Activated CD4-positive, CD25-positive, alpha-beta regulatory T cell treated with anti-CD3 and anti-CD28 coated beads, Interleukin-2, amount 50 U/mL, for 16 hours (primary cell): ENCODE measurements at places on chromosomes 4 and X.

GRCh38 chr4:165458471-165458870 lies 79.7 kb downstream of the CPE start:
- no peak for DNase-seq

DNA sequence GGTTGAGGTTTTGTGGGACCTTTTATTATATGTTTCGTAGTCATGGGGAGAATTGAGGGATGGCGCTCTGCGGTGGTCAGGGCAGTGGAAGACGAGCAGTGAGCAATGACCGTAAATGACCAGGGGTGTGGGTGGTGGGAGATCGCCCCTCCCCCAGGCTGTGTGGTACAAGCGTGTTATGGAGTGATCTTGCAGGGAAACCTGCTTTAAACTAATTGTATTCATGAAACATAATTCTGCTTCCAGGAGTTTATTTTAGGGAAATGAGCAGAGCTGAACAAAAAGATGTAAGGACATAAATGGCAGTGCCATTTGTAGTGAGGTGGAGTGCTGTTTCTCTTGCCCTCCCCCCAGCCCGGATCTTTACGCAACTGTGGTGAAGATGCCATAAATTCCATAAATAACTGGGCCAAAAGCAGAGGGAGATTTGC lies 20.2 kb downstream of the GYG2 start:
- DNase-seq: no peak

DNA sequence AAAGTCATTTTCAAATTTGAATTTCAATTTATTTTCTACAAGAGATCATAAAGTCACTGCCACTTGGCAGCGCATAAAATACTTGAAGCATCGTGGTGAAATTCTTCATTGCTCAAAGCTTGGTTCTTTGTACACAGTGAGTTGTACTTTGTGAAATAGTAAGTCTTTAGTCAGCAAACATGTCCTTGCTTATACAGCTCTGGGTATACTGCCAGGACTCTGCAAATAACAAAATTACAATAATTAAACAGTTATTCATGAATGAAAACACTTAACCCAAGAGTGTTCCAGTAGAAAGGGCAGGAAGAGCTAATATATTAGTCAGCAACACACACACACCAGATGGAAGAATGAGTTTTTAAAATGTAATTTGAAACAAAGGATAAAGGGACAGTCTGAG lies 1300.9 kb upstream of the DIAPH2 start:
- DNase-seq: no peak

DNA sequence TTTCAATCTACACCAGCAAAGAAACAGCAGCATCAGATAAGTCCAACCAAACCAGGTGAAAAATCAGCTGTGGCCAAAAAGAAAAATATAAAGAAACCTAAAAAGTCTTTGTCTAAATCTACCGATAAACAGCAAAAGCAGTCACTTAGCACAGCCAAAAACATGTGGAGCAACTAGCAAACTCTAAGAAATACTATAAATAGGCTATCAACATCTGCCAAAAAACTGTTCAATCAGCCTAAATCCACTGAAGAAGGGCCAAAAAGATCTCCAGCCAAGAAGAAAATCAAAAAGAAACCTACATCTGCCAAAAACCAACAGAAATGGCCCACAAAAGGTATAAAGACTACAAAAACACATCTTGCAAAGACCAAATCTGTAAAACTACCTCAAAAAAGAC lies 36.7 kb upstream of the CABS1 start:
- no peak for DNase-seq

DNA sequence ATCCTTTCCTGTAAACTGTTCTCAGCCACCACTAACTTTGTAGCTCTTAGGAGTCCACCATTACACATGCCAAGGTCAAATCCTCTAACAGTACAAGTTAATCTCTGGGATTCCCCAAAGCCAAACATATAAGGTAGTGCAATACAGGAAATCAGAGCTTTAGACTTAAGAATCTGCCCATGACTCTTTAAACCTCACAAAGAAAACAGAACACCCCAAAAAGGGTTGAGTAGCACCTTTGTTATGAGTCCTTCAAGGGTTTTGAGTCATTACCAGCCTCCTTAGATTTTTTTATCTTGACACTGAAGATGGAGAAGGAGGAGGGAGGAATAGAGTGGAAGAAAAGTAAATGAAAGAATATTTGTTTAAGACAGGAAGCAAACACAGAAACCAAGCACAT lies 243.9 kb upstream of the SPANXN1 start:
- no peak for DNase-seq

DNA sequence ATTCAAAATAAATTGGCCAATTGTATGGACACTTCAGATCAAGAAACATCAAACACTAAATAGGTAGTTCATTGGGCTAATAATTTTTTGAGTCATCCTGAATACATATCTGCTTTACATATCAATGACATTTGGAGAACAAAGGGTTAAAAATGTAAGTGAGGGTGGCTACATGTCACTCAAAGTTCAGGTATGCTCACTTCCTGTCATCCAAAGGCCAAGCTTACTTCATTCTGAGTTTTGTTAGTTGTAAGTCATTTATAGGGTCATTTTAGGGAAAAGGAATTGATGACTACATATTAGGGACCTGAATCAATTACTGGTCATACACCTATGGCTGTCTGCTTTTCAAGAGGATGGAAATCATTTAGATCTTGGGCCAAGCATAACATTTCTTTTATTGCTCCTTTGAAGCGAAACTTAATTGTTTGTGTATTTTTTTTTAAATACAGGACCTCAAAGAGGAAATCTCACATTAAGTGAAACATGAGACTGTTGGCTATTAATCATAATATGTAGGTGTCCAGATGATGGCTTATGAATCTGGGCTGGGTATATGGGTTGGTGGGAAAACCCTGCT lies 119.2 kb upstream of the LEF1 start:
- DNase-seq: no peak

DNA sequence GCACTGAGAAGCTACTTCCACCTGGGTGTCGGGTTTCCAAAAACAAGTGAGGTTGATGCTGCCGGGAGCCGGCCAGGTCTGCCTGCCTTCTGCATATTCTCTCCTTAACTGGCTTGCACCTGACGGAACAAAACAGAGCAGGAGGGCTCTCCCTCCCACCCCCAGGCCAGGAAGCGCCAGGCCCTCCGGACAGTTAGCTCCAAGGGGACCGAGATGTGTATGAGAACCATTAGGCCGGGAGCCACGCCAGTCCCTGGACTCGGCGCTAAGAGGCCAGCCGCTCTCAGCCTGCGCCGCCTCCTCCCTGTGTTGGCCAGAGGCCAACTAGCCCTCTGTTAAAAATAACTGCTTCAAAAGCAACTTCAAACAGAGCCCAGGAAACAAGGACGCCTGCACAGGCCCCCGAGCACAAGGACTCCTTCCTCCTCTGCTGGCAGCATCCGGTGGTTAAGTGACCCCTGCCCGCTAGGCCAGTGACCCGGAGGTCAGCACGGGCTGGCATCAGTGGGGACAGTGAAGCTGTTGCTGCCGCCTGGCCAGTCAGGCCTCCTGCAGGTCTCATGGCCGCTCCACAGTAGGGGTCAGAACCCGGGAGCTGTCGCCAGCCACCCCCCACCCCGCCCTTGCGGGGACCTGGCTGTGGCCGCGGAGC lies 107.9 kb downstream of the ABLIM2 start:
- no peak for DNase-seq

- DNase-seq: no peak
These were observed 96.3 kb downstream of the GEMIN8 start for GRCh38 chrX:13933352-13933751.

- no peak for DNase-seq
These were observed 32.3 kb downstream of the SH2D1A start for GRCh38 chrX:124378643-124379042.

GRCh38 chr4:64564126-64564525 lies 154.9 kb upstream of the TECRL start:
- DNase-seq: no peak

- DNase-seq: no peak
These were observed 1381.4 kb upstream of the IGFBP7 start for GRCh38 chr4:58491620-58492019.
